ENCODE measurements at places on chromosomes 1 and 21.

DNA sequence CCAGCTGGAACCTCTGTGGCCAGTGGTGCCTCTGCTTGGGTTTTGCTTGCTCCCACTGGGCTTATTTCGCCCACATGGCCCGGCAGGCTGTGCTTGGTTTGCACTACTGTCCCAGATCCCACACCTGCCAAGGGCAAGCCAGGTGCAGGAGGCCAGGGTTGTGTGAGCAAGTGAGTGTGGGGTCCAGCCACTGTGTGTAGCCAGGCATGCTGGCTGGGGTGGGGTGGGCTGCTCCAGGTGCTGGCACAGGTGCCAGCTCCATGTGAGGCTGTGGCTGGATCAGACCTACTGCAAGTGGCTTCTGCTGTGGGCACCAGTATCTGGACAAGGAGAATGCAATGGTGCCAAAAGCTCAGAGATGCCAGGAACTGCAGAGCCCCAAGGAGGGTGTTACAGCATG, 28.5 kb downstream of the RYR2 start:
- no peak for DNase-seq

DNA sequence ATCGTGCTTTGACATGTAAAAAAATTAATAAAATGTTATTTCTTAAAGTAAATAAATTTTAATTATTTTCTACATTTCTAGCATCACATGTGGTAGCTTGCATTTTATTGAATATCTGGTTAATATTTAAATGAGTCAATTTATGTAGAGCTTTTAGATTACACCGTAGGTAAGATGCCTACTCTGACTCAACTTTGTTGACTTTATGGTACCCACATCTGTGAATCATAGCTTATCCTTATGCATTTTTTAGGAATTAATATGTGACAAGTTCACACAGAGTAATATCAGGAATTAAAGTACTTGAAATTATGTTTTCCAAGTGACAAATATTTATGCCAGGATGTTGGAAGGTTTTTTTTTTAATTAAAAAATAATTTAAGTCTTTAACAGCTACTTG, 120.7 kb downstream of the LEPR start:
- DNase-seq, result no peak

GRCh38 chr1:162983671-162984425, 85.3 kb upstream of the RGS4 start:
- no peak for DNase-seq

- no peak for DNase-seq
These were observed 53.0 kb downstream of the BCAR3 start for GRCh38 chr1:93628681-93629080.

DNA sequence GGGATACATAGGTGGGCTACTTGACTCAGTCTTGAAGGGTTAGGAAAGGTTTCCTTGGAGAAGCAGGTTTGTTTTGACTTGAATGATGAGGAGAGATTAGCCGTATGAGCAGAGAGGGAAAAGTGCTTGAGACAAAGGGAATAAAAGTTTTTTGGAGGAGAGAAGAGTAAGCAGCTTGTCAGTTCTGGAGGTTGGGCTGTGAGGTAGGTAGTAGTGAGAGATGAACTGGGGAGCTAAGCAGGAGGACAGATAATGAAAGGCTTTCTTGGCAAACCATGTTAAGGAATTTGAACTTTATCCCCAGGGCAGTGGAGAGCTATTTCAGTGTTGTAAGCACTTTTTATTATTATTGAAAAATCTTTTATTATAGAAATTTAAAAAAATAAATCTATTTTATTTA, 3.6 kb downstream of the OSBPL9 start:
- no peak for DNase-seq

- DNase-seq, result no peak
These were observed 1.2 kb upstream of the TSPAN2 start for GRCh38 chr1:115090540-115090939.

DNA sequence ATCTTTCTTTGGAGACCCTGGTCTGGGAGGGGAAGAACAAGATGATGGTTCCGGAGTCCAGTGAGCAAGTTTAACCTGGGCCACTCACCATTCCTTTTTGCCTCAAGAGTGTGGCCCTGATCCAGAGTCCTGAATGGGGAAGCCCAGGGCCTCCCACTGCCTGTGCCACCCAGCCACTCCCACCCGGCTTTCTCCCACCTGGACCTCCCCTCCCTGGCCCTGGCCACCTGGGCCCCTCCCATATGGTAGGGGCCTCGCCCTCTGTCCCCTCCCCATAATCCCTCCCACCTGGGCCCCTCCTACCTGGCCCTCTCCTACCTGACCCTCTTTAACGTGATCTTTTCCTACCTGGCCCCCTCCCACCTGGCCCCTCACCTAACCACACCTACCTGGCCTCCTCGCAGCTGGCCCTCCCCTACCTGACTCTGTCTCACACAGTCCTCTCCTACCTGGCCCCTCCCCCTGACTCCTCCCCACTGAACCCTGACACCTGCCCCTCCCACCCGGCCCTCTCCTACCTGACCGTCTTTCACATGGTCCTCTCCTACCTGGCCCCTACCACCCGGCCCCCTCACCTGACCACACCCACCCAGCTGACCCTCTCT, 220.7 kb upstream of the VAMP3 start:
- no peak for DNase-seq

DNA sequence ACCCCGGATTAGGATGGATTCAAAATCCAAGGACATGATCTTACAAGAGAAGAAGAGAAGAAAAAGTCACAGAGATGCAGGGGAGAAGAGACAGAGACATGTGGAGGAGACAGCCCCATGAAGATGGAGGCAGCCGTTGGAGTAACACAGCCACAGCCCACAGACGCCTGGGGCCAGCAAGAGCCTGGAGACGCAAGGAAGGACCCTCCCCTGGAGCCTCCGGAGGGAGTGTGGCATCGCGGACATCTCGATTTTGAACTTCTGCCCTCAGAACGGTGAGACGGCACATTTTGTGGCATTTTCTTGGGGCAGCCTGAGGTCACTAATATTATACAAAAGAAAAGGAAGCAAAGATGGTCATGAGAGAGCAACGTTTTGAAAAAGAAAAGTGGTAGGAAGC, 28.8 kb downstream of the ABCG1 start:
- DNase-seq, result no peak

Data from activated CD4-positive, alpha-beta T cell treated with anti-CD3 and anti-CD28 coated beads, Interleukin-2, Interleukin-4, amounts not matched to agents 100 ng/mL and 50 ng/mL, durations not matched to agents 16 hours and 8 hours (primary cell).